Renal cortical epithelial cell (primary cell): ENCODE measurements at places on chromosomes 2 and 18.

DNA sequence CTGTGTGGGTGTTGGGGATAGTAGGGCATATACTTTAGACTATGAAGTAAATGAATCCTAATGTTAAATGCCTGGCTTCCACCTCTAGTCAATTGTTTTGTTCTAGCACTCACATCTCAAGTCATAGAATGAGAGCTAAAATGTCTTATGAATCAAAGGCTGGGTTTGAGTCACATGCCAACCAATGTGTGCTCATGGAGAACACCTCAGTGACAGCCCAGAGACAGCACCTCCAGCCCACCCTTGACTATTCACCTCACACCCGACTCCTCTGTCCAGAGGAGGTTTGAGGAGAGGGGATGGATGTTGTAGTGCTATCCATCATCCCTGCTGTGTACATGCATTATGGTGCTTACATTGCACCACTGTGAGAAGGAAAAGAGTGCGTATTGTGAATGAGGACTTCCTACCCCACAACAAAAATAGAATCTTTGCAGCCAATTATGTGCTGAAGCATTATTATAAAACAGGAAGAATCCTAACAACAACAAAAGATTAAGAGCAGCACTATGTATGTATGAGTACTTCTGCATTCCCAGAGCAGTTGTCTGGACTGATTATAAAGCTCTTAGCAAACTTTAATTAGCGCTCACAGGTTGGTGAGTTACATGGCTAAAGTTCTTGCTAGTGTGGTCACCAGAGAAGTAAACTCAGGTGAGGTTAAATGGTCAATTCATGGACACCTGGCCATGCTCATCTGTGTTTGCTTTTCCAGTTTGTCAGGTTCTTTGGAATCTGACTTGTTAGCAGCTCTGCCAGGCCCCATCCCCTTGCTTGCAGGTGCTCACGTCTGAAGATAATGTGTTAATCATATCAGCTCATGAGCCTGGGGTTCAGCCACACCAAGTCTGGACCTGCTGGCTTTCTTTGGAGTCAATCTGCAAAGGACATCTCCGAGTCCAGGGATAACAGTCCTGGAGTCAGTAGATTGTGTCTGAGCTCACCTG, 55.3 kb upstream of the NABP1 start:
- DNase-seq = no peak

DNA sequence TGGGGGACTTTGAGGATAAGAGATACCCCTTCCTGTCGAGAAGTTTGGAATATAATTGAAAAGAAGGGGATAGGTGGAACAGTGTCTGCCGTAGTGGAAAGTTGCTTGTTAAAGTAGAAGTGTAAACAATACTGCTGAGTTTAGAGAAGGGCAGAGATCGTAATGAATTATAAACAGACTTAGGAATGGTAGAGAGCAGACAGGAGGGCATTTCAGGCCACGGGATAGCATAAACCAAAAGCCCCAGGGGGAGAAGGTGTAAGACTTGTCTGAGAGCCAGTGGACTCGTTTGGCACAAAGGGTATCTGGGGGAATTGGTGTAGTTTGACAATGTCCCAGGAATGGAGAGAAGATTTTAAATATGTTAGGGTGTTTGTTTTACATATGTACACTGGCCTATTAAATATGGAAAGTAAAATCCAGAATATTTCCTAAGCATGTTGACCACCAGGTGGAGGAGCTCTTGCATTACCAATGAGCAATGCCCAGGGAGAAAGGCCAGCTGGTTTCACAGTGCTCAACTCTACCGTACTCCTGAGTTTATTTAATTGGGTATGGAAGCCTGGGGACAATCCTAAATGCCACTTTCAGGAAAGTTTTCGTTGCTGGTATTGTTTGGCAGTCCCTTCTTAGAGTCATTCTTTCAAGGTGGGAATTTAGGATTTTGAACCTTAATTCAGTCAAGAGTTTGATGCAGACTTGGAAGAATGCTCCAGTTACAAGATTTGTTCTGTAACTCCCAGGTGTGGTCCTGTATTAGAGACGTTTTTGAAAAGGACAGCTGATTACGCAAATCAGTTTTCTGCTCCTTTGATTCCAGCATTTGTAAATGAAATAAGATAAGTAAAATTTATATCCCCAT, 7.5 kb downstream of the COPS8 start:
- DNase-seq = peak; percentile 28

- no peak for DNase-seq
These were observed 113.3 kb downstream of the POLE4 start for GRCh38 chr2:75071766-75072165.

GRCh38 chr18:10317864-10318690, 136.4 kb upstream of the APCDD1 start:
- no peak for DNase-seq

- no peak for DNase-seq
These were observed 371.3 kb downstream of the SLC4A3 start for GRCh38 chr2:219998714-219999227.

GRCh38 chr18:12857991-12858544, 26.0 kb downstream of the PTPN2 start:
- DNase-seq = no peak

DNA sequence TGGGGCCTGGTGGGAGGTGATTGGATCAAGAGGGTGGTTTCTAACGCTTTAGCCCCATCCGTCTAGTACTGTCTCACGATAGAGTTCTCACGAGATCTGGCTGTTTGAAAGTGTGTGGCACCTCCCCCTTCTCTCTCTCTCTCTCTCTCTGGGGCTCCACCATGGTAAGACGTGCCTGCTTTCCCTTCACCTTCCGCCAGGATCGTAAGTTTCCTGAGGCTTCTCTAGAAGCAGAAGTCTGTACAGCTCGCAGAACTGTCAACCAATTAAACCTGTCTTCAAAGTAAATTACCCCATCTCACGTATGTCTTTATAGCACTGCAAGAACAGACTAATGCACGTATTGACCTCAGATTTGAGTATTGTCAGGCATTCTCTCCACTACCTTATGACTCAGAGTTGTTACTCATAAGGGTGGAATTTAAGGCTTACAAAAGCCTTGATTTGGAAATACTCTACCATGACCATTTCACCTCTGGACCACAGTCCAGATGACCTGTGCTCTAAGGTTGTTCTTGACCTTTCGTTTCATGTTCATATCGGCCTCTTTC, 99.5 kb upstream of the AGAP1 start:
- DNase-seq = peak; percentile 98

- no peak for DNase-seq
These were observed 255.4 kb downstream of the LOXHD1 start for GRCh38 chr18:46401486-46402070.

DNA sequence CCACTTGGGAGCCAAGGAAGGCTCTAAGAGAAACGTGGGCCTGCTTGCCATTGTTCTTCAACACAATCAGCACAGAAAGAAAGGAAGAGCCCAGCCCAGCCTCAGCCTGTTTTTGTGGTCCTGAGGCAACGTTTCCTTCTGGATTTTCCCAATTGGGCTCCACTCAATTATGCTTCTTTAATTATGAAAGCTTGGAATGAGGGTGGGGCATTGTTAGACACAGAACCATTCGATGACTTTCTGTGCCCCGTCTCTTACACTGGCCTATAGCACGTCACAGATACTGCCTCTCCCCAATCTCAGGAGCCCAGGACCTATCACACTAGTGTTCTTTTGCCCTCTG, 207.4 kb downstream of the ZFP36L2 start:
- DNase-seq = no peak

DNA sequence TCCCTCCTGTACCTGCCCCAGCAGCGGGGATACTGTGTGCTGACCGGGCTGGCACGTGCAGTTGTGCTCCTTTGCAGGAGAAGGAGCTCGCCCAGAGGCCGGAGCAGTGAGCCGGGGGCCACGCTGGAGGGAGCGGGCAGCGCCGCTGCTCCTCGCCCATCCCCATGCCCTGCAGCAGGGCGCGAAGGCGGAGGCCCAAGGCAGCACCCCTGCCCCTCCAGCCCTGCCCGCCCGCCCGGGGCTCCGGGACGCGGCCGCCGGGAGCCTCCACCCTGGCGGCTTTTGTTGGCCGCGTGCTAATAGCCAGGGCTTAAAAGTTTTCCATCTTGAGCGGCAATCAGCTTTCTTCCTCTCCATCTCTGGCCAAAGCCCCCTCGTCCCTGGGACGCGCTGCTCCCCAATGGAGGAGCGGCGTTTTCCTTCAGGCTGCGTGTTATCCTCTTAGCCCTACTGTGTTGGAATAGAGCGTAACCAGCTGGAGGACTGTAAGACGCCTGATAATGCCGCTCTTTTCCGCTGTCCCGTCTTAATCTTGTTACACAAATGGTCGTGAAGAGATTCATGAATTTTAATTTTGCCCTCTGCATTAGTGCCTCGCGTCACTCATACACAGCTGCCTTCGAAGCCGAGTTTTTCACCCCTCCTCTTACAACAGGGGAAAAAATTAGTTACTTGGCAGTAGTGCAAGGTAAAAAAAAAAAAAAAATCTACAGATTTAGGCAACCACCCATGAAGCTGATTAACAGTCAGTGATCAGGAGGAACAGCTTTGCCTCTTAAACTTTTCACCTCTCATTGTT, 172.9 kb upstream of the SIX3 start:
- no peak for DNase-seq

GRCh38 chr2:27992787-27993401, 102.4 kb downstream of the BABAM2 start:
- DNase-seq = peak; percentile 87

DNA sequence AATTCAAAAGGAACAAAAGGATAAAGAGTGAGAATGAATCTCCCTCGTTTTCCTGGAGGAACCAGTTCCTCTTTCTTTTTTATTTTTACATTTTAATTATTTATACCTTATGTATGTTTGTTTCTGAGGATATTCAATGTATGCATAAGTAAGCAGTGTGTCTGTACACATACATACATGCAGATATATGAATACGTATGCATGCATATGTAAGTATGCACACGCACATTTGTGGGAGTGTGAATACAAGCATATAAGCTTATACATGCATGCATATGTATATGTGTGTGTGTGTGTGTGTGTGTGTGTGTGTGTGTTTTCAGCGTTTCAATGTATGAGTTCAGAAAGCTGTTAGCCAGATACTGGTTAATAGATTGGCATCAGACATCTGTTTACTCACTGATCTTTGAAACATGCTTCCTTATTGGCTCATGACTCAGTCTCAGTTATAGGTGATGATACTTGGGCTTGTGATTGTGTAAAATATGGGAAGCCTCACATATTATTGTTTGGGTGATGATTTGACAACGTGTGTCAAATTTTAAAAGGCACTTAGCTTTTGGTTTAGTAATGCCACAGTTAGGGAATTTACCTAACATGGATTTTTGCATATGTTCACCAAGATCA, 279.7 kb upstream of the TRIB2 start:
- DNase-seq = no peak

DNA sequence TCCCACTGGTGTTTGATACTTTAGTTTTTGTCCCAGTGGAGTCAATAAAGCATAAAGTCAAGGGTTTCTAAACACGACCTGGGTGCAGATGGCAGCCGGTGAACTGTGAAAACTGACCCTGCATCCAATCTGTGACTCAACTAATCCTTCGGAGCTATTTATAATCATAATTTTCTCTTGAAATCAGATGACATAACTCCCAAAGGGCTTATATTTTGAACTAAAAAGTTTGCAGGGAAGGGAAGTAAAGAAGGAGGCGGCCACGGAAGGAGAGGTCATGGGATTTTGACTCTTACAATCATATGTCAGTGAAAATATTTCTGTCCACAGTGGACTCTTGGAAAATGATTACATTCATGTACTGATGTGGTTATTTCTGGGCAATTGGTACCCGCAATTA, 178.5 kb downstream of the PDE1A start:
- no peak for DNase-seq

- DNase-seq = peak; percentile 78
These were observed 3.2 kb downstream of the UBE2E3 start for GRCh38 chr2:180983468-180984242.

DNA sequence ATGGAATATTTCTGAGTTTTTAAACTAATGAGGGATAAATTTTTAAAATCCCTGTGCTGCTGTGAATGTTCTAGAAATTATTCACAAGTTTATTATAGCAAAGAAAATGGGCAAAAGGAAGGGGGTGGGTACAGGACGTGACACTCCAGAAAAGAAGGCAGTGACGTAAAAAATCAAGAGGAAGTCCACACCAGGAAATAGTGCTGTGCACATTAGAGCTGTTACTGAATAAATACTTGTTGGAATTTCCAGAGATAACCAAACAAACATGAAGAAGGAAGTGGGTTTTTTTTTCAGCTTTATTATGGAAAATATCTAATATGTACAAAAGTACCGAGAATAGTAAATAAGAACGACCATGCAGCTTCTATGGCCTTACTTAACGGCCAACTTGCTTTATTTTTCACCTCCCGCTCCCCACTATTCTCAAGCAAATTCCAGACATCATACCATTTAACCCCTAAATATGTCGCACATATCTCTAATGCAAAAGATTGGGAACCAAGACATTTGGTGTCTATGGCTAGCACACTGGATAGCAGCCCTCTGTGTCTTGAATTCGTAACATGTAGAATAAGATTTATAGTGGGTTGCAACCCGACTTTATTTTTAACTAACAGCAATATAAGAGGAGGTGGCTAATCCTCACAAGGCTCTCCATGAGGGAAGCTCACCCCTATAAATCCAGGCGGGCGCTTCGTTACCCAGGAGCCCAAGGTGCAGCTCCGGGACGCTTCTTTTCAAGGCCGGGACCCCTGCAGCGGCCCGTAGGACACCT, 580 bp upstream of the NDUFV2 start:
- peak; percentile 86 for DNase-seq

DNA sequence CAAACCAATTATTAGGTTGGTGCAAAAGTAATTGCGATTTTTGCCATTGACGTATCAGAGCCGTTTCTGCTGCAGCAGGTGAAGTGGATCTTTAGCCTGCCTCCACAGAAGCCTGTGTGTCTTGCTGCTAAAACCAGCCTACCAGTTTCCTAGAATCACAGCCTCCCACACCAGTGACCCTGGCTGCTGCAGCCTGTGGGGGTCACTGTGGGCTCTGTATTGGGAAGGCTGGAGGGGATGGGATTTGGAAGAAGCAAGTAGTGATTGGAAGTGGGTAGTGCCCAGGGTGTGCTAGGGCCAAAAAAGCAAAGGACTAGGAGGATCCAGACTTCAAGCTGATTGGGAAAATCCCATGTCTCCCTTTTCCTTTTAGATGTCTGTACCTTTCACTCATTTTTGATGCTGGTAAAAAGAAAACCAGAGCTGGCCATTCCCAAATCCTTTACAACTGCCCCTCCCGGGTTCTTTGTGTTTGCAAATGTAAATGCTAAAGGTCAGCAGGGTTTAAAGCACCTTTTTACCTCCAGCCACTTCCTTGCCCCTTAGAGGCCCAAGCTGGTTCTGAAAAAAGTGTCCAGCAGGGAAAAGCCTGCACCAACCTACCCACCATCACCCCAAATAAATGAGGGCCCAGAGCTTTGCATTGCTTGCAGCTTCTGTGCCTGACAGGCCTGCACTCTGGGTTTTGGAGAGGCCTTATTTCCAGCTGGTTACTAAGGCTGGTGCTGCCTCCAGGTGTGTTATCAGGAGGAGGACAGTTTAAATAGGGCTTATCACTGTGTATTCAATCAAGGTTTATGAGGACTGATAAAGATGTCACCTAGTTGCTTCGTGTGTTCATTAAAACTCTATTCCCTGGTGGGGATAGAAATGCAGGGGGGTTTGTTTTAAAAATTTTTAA, 172.0 kb downstream of the MIB1 start:
- no peak for DNase-seq

- no peak for DNase-seq
These were observed 3.2 kb downstream of the SMAD7 start for GRCh38 chr18:48947560-48947959.
